Progenitor cell of endocrine pancreas (in vitro differentiated cells): ENCODE measurements at places on chromosomes 7 and 10. TPM values are rescaled to one million over a fixed set of nuclear protein-coding genes. Genes with fewer than 3 reads are reported as not detected.

Gene TFR2
- 0.62 and 0.93 TPM in 2 replicates for total RNA-seq

Gene WEE2
- total RNA-seq, result 0.16 and 0.36 TPM in 2 replicates

Gene RAPGEF5
- total RNA-seq, result 9.7 and 9.9 TPM in 2 replicates

Gene SPACDR
- total RNA-seq, result 0.67 and 1.7 TPM in 2 replicates

Gene CCDC172
- total RNA-seq, result not detected in 2 replicates

Gene PANK1
- 34.5 and 38.0 TPM in 2 replicates for total RNA-seq

Gene MLXIPL
- 47.3 and 48.6 TPM in 2 replicates for total RNA-seq

Gene GARIN1A
- 5.1 and 7.4 TPM in 2 replicates for total RNA-seq

Gene OR2A42
- total RNA-seq, result 0.20 TPM in 1 of 2 replicates, not detected in the other

Gene RHOBTB1
- 21.7 and 23.8 TPM in 2 replicates for total RNA-seq

Gene SPDYE2
- total RNA-seq, result not detected in 2 replicates

Gene ADCYAP1R1
- 0.07 TPM in 1 of 2 replicates, not detected in the other for total RNA-seq

Gene CLDN15
- 21.2 and 22.8 TPM in 2 replicates for total RNA-seq

Gene GJD4
- 0.24 TPM in 1 of 2 replicates, not detected in the other for total RNA-seq

Gene FKBP9
- 86.4 and 90.7 TPM in 2 replicates for total RNA-seq

Gene FAM131B
- total RNA-seq, result 2.3 and 3.7 TPM in 2 replicates

Gene PIK3AP1
- total RNA-seq, result 40.0 TPM in 2 replicates

Gene MACC1
- 16.1 and 21.3 TPM in 2 replicates for total RNA-seq

Gene NDUFB2
- total RNA-seq, result 172 and 174 TPM in 2 replicates

Gene POLR2J2
- total RNA-seq, result 8.6 and 8.9 TPM in 2 replicates

Gene PDLIM1
- 113 and 118 TPM in 2 replicates for total RNA-seq

Gene CNOT4
- 30.1 and 34.3 TPM in 2 replicates for total RNA-seq

Gene MYOZ1
- 0.31 TPM in 1 of 2 replicates, not detected in the other for total RNA-seq

Gene OPALIN
- not detected in 2 replicates for total RNA-seq

Gene IKZF1
- total RNA-seq, result 0.36 and 0.42 TPM in 2 replicates

Gene ZNF316
- total RNA-seq, result 59.6 and 59.7 TPM in 2 replicates

Gene LIPN
- total RNA-seq, result not detected in 2 replicates

Gene C10orf62
- total RNA-seq, result 0.91 and 0.96 TPM in 2 replicates

Gene CLRN3
- 2.7 and 3.2 TPM in 2 replicates for total RNA-seq

Gene GFRA1
- total RNA-seq, result 8.7 and 14.6 TPM in 2 replicates

Gene TNRC18
- 190 and 197 TPM in 2 replicates for total RNA-seq

Gene ZNF425
- 5.3 and 8.0 TPM in 2 replicates for total RNA-seq

Gene PON1
- 0.91 and 2.3 TPM in 2 replicates for total RNA-seq

Gene TNS3
- 117 and 120 TPM in 2 replicates for total RNA-seq

Gene SEMA3E
- total RNA-seq, result 0.29 and 1.1 TPM in 2 replicates

Gene SLC39A12
- not detected in 2 replicates for total RNA-seq

Gene KIN
- 15.3 and 17.3 TPM in 2 replicates for total RNA-seq

Gene CALHM3
- total RNA-seq, result 0.41 and 1.3 TPM in 2 replicates

Gene SLC18A3
- 0.20 TPM in 1 of 2 replicates, not detected in the other for total RNA-seq

Gene NPTX2
- total RNA-seq, result 0.14 and 0.31 TPM in 2 replicates

Gene SERPINE1
- total RNA-seq, result 0.11 and 0.14 TPM in 2 replicates

Gene NPC1L1
- total RNA-seq, result 21.0 and 21.2 TPM in 2 replicates

Gene AKR1D1
- 3.4 and 5.4 TPM in 2 replicates for total RNA-seq

Gene CYP3A5
- total RNA-seq, result 4.2 and 4.6 TPM in 2 replicates

Gene CYP2W1
- total RNA-seq, result 1.2 and 1.6 TPM in 2 replicates

Gene DBF4
- total RNA-seq, result 24.9 and 27.7 TPM in 2 replicates

Gene SMO
- total RNA-seq, result 103 and 104 TPM in 2 replicates
